DMS79 (cell line): ENCODE measurements at places on chromosomes 5 and 9.

DNA sequence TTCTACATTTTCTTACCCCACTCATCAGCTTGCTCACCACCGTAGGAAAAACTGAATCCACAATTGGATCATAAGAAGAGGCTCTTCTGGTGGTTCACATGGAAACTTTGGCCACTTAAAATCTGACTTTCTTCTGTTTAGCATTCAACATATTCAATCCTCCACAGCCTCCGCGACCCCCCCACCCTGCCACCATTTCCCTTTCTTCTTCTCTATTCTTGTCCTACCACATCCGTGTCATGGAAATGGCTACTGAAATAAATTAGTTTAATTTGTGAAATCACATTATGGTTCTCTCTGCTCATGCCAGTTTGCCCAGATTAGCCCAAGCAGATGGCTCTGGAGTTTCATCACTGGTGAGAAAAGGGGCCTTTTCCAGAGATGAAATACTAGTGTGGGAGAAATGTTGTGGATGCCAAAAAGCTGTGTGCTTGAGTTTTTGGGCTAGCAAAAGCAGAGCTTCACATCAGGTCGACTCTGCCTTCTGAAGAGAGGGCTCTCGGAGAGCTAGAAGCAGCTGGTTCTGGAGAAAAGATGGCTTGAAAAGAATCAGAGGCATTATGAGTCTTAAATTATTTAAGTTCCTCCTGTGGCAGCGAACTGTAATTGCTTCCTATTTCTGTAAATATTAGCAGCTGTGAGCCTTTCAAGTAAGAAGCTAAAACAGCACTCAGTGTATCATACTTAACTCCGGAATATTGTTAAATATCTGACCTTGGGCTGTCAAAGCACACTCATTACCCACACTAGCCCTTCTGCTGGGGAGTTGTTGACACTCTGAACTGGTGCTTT, 107.1 kb downstream of the MAT2B start:
- no peak for DNase-seq

DNA sequence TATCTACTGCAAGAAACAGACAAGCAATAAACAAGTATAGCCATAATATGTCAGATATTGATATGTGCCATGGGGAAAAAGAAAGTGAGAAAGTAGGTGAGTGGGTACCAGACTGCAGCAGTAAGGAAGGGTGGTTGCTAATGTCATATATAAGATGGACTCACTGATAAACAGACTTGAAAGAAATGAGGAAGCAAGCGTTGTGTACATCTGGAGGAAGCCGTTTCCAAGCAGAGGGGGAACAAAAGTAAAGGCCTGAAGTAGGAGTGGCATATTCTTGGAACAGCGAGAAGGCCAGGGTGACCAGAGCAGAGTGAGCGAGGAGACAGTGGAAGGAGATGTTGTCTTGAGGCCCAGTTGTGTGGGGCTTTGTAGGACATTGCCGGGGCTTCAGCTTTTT, 142.2 kb upstream of the MAP3K1 start:
- DNase-seq: no peak

DNA sequence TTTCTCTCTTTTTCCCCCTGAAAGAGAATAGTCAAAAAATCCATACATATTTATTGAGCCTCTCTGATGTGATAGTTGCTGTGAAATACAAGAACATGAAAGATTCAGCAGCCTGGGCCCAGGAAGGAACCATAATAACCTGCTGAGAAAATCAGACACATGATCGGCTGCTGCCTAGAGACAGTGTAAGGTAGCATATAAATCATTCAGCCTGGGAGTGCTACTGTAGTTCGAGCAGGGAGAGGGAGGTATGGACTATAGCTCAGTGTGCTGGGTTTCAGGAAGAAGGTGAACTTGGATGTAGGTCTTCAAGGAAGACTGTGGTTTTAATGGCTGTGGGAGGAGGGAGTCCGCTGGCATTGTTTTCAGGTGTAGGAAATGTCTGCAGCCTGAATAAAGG, 469.1 kb downstream of the RAB3C start:
- DNase-seq: no peak

GRCh38 chr5:173719731-173720082, 103.3 kb upstream of the BOD1 start:
- no peak for DNase-seq

GRCh38 chr5:77644371-77645157, 6.1 kb upstream of the OTP start:
- DNase-seq: no peak

DNA sequence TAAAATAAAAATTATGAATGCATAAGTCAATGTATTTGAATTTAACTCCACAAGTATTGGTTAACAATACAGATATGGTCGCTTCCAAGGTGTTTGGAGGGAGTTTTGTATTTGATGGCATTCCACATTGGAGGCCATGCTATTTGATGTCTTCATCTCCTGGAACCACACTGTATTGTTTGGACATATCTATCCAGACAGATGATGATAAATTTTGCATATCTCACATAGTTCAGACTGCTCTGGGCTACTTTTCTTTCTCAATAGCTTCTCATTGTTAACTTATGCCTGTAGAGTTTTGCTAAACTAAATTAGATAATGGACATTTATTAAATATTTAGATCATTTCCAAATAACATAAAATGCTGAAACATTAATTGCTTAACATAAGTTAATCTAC, 58.0 kb downstream of the CDKN2A start:
- DNase-seq: no peak

GRCh38 chr9:87499424-87500017, 1.9 kb downstream of the DAPK1 start:
- no peak for DNase-seq

DNA sequence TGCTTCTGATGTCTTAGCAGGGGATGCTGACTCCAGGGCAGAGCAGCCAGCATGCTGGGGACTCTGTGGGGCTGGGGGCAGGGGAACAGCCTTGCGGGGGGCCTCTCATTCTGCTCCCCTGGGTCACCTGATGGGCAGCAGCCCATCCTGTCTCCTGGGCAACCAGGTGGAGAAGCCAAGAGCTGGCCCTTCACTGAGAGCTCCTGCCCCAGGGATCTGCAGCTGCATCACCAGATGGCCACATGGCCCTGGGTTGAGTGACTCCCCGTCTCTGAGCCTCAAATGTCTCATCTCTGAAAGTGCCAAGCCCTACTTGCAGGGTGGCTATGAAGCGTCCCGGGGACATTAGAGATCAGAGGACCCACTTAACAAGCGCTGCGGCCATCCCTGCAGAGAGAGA, 49.1 kb downstream of the LRSAM1 start:
- DNase-seq: peak; percentile 5

DNA sequence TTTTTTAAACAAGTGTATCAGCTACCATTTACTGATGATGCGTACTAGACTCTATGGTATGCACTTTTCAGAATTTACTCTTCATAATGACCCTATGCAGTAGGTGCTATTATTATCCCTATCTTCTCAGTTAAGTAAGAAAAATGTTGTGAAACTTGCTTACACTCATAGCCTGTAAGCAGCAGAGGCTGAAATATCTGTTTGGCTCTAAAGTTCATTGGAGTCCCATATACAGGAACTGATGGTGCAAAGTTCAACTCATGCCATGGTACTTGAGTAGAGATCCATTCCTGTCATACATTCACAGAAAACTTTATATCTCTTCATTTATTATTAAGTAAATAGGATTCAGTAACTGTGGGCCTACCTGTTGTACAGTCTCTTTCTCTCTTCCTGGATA, 41.4 kb upstream of the CCDC112 start:
- DNase-seq: no peak

- no peak for DNase-seq
These were observed 358.6 kb downstream of the ADGRV1 start for GRCh38 chr5:90916947-90917800.

DNA sequence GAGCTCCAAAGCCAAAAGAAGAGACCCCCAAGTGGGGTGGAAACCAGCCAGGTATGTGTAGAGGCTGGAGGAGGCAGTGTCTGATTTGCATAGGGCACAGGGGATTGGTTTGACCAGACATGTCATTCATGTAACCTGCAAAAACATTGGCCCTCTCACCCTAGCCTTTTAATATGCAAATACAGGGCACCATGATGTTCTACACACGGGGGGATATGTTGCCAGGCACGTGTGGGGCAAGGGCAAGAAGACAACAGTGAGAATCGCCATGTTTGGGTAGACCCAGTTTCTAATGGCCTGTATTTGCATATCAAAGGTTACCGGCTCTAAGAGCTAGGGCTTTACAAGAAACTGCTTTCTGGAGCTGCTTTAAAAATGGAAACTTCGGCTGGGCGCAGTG, 208.9 kb downstream of the GOLPH3 start:
- no peak for DNase-seq

DNA sequence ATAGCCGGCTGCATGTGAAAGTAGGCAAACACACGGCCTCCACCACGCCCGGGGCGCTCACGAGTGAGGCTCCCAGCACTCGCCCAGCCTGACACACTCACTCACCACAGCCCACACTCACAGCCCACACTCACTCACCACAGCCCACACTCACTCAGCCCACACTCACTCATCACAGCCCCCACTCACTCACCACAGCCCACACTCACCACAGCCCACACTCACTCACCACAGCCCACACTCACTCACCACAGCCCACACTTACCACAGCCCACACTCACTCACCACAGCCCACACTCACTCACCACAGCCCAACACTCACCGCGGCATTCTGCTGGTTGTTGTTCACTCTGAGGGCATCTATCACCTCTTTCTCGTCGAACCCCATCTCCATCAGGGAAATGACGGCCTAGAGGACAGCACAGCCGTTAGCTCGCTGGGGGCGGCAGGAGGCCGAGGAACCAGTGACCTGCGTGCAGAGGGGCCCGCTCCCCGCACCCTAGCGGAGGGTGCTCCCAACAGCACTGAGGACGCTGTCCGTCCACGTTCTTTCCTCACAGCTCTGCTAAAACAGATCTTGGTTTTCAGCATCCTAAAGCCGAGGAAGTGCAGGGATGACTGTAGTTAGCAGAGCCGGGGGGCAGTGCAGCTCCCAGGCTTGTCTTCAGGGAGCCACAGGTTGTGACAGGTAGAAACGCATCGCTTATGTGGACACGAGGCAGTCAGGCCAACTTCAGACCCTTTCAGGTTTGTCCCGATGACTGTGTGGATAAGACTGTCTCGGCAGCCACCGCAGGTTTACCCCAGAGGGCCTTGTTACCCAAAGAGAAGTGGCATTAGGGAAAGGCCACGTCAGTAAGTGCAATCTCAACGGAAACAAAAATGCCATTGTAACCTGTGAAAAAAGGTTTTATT, 21.6 kb downstream of the UBAC1 start:
- DNase-seq: no peak

- DNase-seq: no peak
These were observed 26.3 kb upstream of the CORO2A start for GRCh38 chr9:98218562-98219363.

DNA sequence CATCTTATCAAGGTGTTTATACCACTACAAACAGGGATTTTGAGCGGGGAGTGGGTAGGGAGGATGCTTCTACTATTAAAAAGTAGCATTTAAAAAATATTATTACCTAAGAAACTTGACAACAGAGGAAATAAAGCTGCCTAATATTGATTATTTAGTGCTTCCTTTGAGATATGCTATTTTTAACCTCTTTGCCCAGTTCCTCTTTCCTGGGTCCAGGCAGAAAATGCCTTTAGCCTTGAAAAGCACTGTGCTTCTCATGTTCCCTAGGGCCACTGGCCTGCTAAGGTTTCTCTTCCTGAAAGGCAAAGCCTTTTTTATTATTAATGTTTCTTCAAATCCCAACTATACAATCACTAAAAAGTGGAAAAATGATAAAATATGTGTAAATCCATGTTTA, 217.2 kb upstream of the HAPLN1 start:
- DNase-seq: no peak

- no peak for DNase-seq
These were observed 1191.3 kb upstream of the C9orf72 start for GRCh38 chr9:28764532-28764931.

- no peak for DNase-seq
These were observed 30.1 kb downstream of the ZNF462 start for GRCh38 chr9:106893088-106893487.

GRCh38 chr9:13719981-13720676, 440.6 kb upstream of the MPDZ start:
- no peak for DNase-seq

DNA sequence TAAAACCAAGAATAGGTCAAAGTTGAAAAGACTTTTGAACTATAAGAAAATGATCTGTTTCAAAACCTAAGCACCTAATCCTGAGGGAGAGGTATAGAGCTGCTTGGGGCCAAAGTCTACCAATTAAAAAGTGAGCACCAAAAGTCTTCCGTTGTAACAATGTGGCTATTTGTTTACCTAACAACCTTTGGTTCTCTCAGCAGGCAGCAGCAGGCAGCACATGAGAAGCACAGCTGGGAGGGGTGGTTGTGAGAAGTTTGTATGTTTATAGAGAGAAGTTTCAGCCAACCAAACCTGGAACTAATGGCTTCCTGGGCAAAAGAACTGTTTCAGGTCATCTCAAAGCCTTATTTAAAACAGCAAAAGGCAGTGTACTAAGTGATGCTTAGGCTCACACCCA, 59.8 kb upstream of the TBC1D9B start:
- DNase-seq: no peak

- no peak for DNase-seq
These were observed 197.0 kb downstream of the SEC61B start for GRCh38 chr9:99419070-99419469.

DNA sequence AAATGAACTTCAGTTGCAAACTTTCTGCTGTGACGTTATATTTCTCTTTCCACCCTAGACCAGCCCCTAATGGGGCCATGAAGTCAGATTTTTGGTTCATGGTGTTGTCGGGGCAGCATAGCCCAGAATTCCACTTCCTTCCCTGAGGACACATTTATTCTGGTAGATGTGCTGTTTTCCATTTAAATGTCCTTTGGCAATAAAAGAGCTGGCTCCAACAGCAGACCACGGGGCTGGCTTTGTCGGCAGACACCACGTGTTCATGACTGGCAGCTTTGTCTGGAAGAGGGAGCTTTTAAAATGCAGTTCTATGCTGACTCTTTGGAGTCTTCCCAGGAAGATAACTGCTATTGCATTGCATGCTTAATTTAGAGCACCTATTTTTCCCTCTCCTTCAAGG, 17.6 kb upstream of the LCP2 start:
- DNase-seq: no peak

DNA sequence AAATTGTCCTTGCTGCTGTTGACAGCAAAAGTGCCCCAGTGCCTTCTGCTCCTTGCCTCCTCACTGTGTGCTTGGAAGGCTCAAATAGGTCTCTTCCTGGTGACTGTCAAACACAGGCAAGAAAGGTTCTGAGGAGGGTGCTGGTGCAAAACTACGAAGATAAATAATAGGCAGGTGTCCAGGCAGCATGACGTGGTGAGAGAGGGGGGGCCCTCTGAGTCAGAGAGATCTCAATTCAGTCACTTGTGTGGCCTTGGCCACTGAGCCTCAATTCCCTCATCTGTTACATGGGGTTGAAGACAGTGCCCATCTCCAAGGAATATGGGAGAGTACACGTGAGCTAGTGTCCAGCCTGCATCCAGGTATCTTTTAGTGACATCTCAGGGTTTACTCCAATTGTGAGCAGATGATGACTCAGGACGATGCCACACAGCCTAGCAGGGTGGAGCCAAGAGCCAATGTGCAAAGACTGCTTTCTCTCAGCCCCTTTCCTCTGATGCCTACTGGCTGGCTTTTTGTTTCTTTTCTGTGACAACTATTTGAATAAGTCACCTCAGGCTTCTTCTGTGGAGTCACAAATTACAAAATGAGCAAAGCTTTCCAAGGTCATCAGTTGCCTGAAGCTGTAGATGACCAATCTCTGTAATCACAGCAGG, 29.7 kb upstream of the SMIM32 start:
- no peak for DNase-seq

GRCh38 chr5:8458038-8458383, 589.1 kb downstream of the MTRR start:
- no peak for DNase-seq
